ENCODE measurements at places on chromosomes 7 and 10.

DNA sequence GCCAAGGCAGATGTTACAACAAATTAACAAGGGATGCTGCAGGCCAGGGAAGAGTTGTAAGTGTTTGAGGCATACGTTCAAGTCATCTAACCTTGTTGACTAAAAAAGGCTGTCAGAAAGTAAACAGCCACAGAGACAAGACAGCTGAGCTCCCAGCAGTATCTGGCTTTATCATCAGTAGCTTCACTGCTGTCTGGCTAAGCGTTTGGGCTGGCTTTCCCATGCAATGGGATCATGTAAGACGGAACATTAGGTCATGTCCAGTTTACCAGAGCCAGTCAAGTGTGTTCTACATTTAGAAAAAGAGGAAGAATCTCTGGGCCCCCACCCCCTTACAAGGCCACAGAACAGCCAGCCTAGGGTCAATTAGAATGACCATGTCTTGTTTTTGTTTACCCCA, 51.3 kb upstream of the GSAP start:
- no peak for DNase-seq
- H3K4me3 ChIP-seq = no peak overlapping the region
- H3K27me3 ChIP-seq = no peaks in the 10 kb centered on the region
- no peaks in the 10 kb centered on the region for H3K36me3 ChIP-seq

GRCh38 chr10:75400771-75401568, 594 bp downstream of the ZNF503 start:
- no peaks in the 10 kb centered on the region for H3K4me1 ChIP-seq
- H3K27ac ChIP-seq = no peak overlapping the region
- no peak for DNase-seq
- H3K27me3 ChIP-seq = no peaks in the 10 kb centered on the region

DNA sequence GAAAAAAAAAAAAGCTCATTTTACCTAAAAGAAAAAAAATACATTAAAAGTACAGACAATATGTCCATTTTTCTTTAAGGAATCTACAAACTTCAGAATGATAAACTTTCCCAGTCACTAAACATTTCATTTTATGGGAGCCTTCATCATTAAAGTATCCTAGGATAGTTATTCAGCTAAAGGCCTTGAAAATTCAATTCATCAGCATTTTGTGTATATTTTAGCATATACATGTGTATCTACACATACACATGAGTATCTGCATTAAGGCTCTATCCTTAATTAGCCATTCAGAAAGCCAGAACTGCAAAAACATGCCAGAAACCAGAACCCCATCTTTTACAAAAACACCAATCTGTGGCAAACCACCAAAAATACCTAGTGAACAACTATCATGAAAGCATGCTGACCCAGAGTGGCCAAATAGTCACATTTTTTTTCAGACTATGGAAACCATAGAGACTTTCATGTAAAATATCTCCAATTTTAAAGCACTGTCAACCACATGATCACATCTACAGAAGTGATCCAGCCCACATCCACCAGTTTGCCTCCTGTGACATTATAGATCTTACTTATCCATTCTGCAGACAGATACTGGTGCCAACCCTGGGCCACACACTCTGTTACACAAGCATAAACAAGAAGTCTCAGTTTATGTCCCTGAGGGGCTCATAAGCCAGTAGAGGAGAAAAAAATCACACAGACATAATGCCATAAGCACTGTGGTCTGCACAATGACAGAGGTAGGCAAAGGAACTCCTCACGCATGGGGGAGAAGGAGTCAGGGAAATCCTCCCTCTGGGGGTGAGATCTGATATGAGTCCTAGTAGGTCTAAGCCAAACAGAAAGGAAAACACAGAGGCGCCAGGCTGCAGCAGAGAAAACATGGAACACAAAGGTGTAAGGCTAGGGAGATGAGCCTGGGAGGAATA, 79.2 kb downstream of the SRPK2 start:
- H3K4me3 ChIP-seq = peak overlapping the region; percentile 49
- no peaks in the 10 kb centered on the region for H3K36me3 ChIP-seq
- peak; percentile 73 for DNase-seq
- H3K27me3 ChIP-seq = no peaks in the 10 kb centered on the region

DNA sequence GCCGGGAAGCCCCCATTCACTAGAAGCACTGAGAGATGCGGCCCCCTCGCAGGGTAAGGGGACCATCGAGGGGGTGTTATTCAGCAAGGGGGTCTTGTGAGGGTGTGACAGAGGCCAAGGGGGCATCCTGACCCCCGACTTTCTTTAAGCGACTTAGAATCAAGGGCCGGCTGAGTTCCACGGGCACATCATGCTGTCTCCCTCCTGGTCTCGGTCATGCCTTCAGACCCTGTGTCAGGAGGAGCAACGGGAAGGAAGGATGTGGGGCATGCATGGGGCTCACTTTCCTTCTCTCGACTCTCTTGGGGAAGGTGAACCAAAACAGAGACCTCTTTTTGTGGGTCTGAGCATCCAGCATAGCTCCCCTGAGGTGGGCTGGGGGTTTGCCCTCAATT, 2.5 kb downstream of the ACSL5 start:
- H3K4me3 ChIP-seq = peak overlapping the region; percentile 49
- no peak for DNase-seq
- peaks cover 3% of the 10 kb centered on the region for H3K36me3 ChIP-seq
- peak overlapping the region; percentile 94 for H3K27ac ChIP-seq
- no peaks in the 10 kb centered on the region for H3K27me3 ChIP-seq

DNA sequence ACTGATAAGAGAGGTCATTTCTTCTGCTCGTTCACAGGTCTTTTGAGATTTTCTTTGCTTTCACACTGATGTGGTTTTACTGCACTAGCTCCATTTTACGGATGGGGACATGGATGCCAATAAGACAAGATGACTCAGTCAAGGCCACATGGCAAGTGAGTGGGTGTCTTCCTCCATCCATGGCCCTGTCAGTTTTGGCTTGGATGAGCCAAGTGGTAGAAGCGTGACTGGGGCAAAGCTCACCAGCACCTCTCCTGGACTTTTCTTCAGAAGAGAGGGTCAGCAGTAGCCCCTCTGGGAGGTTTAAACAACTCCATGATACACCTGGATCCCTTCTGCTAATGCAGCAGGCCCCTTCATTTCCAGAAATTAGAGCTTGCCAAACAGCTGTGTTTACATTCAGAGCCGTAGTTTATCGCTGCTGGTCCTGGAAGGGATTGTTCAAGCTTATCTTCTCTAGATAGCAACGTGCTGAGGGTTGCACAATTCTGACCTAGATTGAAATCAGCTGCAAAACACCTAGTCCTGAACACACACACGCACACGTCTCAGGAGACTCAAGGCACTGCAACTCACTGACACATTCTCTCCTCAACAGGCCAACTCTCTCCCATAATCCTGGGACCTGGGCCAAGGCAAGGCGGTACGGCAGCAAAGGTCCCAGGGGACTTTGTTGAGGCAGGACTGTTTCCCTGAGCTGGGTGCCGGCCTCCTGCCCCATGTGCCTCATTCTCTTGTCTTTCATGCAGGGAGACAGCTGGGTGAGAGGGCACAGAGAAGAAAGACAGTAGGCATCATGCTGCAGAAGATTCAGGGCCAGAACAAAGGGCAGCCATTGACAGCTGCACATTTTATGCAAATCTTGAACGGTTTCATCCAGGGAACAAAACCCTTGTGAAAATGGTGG, 14.2 kb upstream of the PDCD4 start:
- H3K4me1 ChIP-seq = peaks cover 16% of the 10 kb centered on the region
- H3K27me3 ChIP-seq = no peaks in the 10 kb centered on the region
- peak; percentile 27 for DNase-seq
- H3K4me3 ChIP-seq = no peak overlapping the region

GRCh38 chr10:117653170-117653515, 110.6 kb downstream of the EMX2 start:
- no peaks in the 10 kb centered on the region for H3K4me1 ChIP-seq
- H3K36me3 ChIP-seq = no peaks in the 10 kb centered on the region
- no peak overlapping the region for H3K27ac ChIP-seq
- H3K4me3 ChIP-seq = no peak overlapping the region
- DNase-seq = no peak
- peaks cover 6% of the 10 kb centered on the region for H3K27me3 ChIP-seq

DNA sequence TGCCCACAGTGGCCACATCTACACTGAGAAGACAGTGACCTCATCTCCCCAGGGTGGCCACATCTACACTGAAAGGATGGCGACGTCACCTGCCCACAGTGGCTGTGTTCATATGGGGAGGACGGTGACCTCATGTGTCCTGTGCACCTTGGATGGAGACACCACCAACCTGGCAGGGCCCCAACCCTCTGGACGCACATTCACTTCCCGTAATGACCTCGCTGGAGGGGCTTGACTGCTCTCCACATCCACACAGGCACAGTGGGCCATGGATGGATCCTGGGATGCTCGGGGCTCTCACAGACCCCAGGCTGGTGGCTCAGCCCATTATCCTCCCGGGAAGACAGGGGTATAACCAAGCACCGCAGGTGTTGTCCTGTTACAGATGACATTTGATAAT, 69.7 kb upstream of the BTBD16 start:
- H3K4me1 ChIP-seq = no peaks in the 10 kb centered on the region
- H3K36me3 ChIP-seq = no peaks in the 10 kb centered on the region
- no peaks in the 10 kb centered on the region for H3K27me3 ChIP-seq
- H3K4me3 ChIP-seq = no peak overlapping the region
- DNase-seq = no peak

GRCh38 chr10:90417476-90418210, 440.2 kb downstream of the HTR7 start:
- H3K4me3 ChIP-seq = no peak overlapping the region
- H3K27me3 ChIP-seq = no peaks in the 10 kb centered on the region
- H3K4me1 ChIP-seq = no peaks in the 10 kb centered on the region
- no peaks in the 10 kb centered on the region for H3K36me3 ChIP-seq

- peaks cover 12% of the 10 kb centered on the region for H3K36me3 ChIP-seq
- no peaks in the 10 kb centered on the region for H3K4me1 ChIP-seq
- no peak for DNase-seq
- H3K27me3 ChIP-seq = no peaks in the 10 kb centered on the region
- no peak overlapping the region for H3K4me3 ChIP-seq
Observed at GRCh38 chr7:128031901-128032604, 816 bp upstream of the LRRC4 start.

All from DND-41 (cell line).